ENCODE measurements at places on chromosomes 7 and 10.
A peak's percentile ranks its signal among the peaks of the same experiment; 100 is the strongest.

GRCh38 chr10:112213098-112213823, 29.7 kb upstream of the GPAM start:
- DNase-seq, result no peak

GRCh38 chr7:138163800-138164199, 87.5 kb downstream of the AKR1D1 start:
- DNase-seq, result no peak

GRCh38 chr10:64463406-64463805, 942.2 kb downstream of the REEP3 start:
- DNase-seq, result no peak

DNA sequence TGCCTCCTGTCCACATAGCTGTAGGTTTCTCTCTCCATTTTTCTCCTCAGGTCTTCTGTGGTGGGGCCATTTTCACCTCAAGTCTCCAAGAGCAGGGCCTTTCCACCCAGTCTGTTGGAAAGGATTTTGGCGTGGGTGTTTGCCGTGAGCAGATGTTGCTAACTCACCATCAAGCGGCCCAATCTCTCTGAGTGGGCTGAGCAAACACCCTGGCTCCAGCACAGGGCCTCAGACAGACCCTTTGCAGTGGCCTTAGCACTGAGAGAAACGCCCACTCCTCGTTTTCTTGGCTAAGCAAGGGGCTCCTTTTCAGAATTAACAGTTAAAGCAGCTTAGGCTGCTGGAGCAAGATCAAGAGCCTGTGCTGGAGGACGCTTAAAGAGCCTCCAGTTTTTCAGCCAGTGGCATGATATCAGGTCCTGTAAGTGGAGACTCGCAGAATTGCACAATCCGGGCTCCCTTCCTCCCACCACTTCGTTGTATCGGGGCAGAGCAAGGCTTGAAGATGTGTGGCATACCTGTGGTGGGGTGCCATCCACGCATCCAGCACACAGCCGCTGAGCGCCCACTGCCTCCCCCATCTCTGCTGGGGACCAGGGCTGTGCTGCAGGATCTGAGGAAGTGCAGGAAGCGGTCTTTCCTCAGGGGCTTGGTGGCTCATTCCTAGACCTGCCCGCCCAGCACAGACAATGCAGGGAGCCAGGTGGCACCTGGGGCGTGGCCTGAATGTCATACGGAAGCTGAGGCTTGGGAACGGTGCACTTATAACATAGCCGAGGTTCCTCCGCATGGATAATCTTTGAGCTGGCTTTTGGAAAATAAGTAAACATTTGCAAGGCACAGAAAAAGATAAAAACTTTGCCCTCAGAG, 142.7 kb downstream of the ADARB2 start:
- no peak for DNase-seq

DNA sequence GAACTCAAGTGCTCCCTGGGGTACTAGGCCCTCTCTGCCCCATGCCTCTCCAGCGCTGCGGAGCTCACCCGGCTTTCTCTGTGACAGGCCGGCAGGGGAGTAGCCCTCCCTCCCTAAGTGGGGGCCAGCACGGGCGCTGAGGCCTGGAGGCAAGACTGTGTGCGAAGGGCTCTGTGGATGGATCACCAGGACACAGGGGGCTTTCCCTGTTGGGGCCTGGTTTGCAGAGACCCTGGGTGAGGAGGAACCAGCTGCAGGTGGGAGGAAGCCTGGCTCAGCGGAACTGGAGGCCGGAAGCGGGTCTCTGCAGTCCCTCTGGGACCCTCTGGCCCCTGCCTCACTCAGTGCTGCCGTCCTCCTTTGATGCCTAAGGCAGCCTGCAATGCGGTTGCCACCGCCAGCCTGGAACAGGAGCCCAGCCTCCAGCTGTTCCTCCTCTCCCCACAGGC, 106.0 kb downstream of the CYTH3 start:
- no peak for DNase-seq

DNA sequence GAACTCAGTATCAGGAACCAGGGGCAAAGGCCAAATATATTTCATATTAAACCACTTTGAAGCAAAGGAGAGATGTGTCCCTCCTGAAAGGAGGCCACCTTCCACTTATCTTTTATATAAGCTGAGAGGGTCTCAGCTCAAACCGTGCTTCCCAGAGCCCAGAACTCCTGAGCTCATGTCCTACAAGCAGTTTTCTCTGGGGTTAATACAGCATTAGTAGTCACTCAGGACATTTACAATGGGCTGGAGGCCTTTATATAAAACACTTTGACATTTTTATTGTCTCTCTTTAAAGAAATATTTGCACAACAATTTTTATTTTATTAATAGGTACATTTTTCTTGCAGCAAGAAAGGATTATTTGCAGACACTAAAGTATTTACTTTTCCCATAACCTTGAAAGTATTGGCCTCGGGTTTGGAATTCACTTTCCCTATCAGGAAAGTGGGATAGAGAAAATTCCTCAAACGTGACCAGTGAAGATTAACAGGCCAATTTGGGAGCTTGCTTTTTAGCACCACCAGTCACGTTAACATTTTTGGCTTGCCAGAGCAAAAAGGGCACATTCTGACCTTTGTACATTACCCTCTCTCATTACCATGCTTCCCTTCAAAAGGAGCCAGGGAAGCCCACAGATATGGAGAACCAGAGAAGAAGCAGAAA, 464.9 kb upstream of the NRP1 start:
- DNase-seq, result no peak

GRCh38 chr7:39375874-39376190, 190.4 kb upstream of the YAE1 start:
- no peak for DNase-seq

GRCh38 chr10:132487241-132488135, 50.1 kb upstream of the INPP5A start:
- no peak for DNase-seq

DNA sequence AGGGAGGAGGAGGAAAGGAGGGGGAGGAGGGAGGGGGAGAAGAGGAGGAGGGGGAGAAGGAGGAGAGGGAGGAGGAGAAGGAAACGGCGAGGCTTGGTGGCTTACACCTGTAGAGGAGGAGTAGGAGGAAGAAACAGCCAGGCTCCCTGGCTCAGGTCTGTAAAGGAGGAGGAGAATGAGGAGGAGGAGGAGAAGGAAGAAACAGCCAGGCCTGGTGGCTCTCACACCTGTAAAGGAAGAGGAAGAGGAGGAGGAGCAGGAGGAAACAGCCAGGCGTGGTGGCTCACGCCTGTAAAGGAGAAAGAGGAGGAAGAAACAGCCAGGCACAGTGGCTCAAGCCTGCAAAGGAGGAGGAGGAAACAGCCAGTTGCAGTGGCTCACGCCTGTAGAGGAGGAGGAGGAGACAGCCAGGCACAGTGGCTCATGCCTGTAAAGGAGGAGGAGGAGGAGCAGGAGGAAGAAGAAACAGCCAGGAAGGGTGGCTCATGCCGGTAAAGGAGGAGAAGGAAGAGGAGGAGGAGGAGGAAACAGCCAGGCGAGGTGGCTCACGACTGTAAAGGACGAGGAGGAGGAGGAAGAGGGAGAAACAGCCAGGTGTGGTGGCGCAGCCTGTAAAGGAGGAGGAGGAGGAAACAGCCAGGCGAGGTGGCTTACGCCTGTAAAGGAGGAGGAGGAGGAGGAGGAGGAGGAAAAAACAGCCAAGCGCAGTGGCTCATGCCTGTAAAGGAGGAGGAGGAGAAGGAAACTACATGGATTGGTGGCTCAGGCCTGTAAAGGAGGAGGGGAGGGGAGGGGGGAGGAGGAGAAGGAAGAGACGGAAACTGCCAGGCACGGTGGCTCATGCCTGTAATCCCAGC, 14.9 kb upstream of the CRCP start:
- DNase-seq, result peak; percentile 82

DNA sequence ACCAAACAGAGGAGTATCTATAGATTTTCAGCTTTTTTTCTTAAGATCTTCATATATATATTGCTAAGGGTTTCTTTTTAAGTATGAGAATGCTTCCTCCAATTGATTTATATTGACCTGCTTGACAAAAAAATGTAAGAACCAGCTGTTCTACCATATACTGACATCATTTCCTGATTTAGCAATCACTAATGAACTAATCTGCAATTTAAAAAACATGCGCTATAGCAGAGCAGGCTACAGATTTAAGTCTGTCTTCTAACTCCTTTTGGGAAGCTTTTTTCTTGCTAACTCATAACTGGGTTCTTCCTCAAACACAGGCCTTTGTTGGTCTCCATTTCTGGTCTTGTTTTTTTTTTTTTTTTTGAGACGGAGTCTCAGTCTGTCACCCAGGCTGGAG, 33.2 kb downstream of the ABCC2 start:
- no peak for DNase-seq

GRCh38 chr7:25726170-25726780, 425.7 kb upstream of the NFE2L3 start:
- no peak for DNase-seq

GRCh38 chr10:72409167-72409566, 54.4 kb upstream of the DNAJB12 start:
- DNase-seq, result no peak

- DNase-seq, result no peak
Observed at GRCh38 chr7:70712942-70713341, 419.0 kb upstream of the GALNT17 start.

- no peak for DNase-seq
Observed at GRCh38 chr10:7610651-7611389, 55.9 kb downstream of the ITIH5 start.

DNA sequence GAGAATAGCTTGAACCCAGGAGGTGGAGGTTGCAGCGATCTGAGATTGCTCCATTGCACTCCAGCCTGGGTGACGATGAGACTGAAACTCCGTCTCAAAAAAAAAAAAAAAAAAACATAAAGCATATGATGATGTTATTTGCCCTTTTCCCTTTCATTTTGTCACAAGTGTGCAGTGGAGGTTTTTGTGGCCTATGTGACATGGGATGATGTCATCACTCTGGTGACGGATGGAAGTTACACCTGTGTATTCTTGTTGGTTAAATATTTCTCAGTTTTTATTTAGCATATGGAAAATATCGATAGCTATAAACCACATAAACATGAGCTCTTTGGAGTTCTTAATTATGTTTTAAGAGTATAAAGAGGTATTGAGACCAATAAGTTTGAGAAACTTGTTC, 71.8 kb upstream of the EMX2 start:
- no peak for DNase-seq

DNA sequence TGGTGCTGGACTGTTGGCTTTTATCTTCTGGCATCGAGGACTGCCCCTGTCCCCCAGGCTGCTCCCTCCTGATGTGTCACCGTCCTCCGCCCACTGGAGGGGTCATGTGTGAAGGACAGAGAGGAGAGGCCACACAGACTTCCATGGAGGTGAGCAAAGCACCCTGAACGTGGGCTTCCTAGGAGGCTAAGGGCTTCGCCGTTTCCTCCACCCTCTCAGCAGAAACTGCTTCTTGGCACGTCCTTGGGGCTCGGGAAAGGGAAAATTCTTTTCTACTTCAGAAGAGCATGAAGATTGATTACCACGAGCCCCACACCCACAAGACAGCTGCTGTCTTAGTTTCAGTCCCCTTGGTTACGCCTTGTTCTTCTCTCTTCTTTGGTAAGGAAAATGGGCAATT, 218.2 kb downstream of the CCDC3 start:
- no peak for DNase-seq

DNA sequence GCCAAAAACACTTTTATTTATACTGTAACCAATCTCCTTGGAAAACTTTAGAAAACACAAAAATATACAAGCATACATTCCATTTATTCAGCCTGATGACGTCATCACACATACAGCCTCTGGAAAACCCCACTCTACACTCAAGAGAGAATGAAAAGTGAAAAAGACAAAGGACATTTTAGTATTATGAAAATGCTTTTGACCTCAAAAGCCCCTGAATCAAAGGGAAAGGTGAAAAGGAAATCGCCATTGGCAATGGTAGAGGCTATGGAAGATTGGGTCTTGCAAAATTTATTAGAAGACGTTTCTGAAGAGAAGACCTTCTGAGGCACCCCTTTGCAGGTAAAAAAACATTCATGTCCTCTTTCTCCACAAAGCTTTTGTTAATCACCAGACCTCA, 82.9 kb upstream of the STRIP2 start:
- DNase-seq, result peak; percentile 1

GRCh38 chr10:28800144-28800543, 122.8 kb downstream of the BAMBI start:
- DNase-seq, result no peak

DNA sequence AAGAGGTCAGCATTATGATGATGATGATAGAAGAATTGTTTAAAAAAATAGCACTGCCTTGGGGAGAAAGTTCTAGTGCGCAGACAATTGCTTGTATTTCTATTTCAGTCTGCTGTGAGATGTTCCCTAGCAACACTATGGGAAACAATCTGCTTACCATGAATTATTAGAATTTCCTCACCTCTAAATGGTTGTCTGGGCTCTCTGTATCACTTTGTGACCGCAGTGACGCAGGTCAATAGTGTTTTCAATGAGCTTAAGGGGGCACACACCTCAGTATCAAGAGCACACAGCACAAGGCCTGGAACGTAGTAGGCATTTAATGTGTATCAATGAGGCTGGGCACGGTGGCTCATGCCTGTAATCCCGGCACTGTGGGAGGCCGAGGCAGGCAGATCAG, 98.9 kb upstream of the TARP start:
- DNase-seq, result no peak

- no peak for DNase-seq
Observed at GRCh38 chr10:71225291-71226058, 13.1 kb downstream of the UNC5B start.

GRCh38 chr10:49177391-49178355, 10.5 kb downstream of the TMEM273 start:
- peak; percentile 70 for DNase-seq

GRCh38 chr10:124961248-124961570, 19.3 kb downstream of the ZRANB1 start:
- DNase-seq, result no peak

- no peak for DNase-seq
Observed at GRCh38 chr7:143401265-143401664, 7.4 kb downstream of the EPHA1 start.

DNA sequence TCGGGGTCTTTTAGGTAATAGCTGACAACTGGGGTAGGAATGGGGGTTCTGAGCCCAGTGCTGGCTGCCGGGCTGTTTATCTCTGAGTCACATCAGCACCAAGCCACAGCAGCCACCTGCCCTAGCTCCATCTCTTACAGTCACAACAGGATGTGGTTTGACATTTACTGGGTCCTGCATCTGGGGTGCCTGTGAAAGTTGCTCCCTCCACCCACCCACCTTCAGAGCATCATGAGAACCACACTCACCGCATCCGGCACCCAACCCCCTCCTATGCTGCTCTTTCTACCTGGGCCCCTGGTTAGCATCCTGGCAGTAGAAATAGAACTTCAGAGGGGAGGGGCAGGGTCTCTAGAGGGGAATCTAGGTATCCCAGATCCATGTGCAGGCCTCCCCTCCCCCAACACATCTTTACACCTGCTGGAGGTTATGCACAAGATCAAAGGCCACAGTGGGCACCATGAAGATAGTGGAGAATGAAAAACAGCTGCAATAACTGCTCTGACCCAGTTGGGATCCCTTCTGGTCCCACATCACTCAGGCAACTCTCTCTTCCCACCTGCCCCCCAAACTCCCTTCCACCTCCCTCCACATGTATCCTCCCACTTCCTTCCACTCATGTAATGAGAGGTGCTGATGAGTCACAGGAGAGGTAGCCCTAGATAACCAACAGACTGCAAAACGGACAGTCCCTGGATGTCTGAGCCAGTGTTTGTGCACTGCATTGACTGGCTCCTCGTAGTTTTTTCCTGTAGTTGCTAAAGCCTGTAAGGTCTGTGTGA, 38.2 kb downstream of the PRSS2 start:
- no peak for DNase-seq

- DNase-seq, result no peak
Observed at GRCh38 chr10:6140141-6140841, 51.5 kb downstream of the RBM17 start.

GRCh38 chr7:10568891-10569290, 404.8 kb upstream of the PHF14 start:
- DNase-seq, result no peak
